Lung (tissue), 17 donors: ENCODE measurements at places on chromosomes 7 and 10. TPM values are rescaled to one million over a fixed set of nuclear protein-coding genes. Genes with fewer than 3 reads are reported as not detected.

DNA sequence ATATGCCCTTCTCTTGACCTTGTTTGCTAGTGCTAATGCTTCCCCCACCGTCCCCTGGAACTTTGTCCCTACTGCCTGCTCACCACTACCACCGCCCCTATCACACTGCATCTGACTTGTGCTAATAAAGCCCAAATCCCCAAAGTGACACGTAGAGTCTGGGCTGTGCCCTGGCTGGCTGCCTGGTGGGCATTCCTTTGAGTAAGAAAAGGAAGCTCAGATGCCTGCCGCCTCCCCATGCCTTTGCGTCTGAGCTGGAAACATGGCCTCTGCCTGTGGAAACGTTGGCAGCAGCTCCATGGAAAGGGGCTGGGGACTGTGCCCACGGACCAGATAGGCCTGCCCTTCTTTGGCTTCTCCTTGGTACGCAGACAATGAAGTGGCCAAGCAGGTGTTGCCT is 138.3 kb downstream of the CYP26A1 start:
- no peaks in the 10 kb centered on the region for H3K36me3 ChIP-seq
- no peaks in the 10 kb centered on the region for H3K4me1 ChIP-seq
- no peak overlapping the region for H3K27ac ChIP-seq

ZNF365 gene
- 2.4 TPM for total RNA-seq

GRCh38 chr7:1669064-1669951 is 769 bp upstream of the ELFN1 start:
- peaks cover 11% of the 10 kb centered on the region for H3K4me1 ChIP-seq
- H3K4me3 ChIP-seq = no peak overlapping the region
- peaks cover 24% of the 10 kb centered on the region for H3K27me3 ChIP-seq
- H3K36me3 ChIP-seq = no peaks in the 10 kb centered on the region

SMO gene
- 19.3 TPM for total RNA-seq

- peaks cover 15% of the 10 kb centered on the region for H3K4me1 ChIP-seq
- H3K4me3 ChIP-seq = no peak overlapping the region
- H3K27me3 ChIP-seq = no peaks in the 10 kb centered on the region
- no peaks in the 10 kb centered on the region for H3K36me3 ChIP-seq
- H3K27ac ChIP-seq = no peak overlapping the region
- peak; percentile 29 for DNase-seq
Measured at GRCh38 chr10:108427146-108427545, 1262.6 kb upstream of the SORCS1 start.

DNA sequence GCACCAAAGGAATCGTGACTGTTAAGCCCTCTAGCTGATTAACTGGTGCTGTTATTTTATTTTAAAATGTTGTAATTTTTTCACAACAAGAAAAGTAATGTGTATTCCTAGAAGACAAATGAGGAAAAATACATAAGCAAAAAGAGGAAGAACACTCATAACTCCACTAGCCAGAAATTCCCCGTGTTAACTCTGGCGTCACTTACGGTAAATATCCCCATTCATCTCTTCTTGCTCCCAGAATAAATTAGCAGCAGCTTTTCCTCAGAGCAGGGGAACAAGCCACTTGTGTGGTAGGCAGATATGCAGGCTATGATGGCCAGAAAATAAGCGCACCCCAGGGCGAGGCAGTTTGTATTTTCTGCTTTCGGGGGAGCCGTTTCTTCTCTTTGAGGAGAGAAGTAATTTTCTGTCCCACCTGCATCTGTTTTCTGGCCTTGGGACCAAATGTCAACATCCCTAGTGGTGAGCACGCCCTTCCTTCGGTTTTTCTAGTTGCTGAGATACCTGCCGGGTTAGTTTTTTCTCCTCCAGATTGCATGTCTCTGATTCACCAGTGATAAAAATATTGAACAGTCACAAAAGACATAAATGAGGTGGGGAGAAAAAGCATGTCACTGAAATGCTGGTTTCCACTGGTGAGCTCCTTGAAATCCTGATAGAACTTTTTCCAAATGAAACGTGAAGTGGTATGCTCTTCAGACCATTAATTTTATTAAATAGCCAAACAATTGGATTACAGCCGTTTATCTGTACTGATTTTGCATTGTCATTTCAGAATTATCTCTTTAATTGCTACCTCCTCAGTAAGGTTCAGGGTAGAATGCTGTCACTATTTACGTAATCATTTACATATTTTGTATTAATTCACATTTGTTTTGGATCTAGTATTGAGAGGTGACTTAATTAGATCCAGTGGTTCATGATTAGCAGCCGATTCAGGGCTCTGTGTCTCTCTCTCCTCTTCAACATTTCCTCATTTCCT is 268.1 kb downstream of the CAMK1D start:
- DNase-seq = no peak
- no peak overlapping the region for H3K4me3 ChIP-seq
- no peaks in the 10 kb centered on the region for H3K4me1 ChIP-seq
- peaks cover 34% of the 10 kb centered on the region for H3K27me3 ChIP-seq
- no peaks in the 10 kb centered on the region for H3K36me3 ChIP-seq
- no peak overlapping the region for H3K27ac ChIP-seq

GRCh38 chr10:13614530-13615332 is 28.0 kb downstream of the PRPF18 start:
- H3K27ac ChIP-seq = no peak overlapping the region
- H3K4me3 ChIP-seq = no peak overlapping the region

- H3K36me3 ChIP-seq = no peaks in the 10 kb centered on the region
- peaks cover 52% of the 10 kb centered on the region for H3K4me1 ChIP-seq
- no peak overlapping the region for H3K27ac ChIP-seq
- no peak for DNase-seq
Measured at GRCh38 chr7:45922810-45923209, 1.7 kb upstream of the IGFBP3 start.
